ENCODE measurements at places on chromosomes 11 and 22.

GRCh38 chr11:84476581-84476980, 1150.6 kb downstream of the DLG2 start:
- DNase-seq, result no peak

DNA sequence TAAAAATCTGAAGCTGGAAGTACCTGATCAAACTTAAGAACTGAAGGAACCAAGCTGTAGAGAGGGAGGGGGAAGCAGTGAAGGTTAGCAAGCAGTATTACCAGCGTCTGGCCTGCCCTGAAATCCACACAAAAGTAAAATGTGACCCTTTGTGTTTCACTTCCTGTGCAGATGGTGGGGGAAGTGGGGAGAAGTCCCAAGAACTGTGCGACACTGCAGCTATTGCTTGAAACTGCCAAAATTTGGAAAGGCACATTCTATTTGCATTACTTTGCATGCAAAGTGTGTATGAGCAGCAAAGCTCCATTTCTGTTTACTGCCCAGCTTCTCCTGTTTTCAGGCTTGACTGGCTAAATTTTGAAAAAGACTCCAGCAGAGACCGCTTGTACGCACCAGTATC, 72.1 kb upstream of the BMAL1 start:
- no peak for DNase-seq

DNA sequence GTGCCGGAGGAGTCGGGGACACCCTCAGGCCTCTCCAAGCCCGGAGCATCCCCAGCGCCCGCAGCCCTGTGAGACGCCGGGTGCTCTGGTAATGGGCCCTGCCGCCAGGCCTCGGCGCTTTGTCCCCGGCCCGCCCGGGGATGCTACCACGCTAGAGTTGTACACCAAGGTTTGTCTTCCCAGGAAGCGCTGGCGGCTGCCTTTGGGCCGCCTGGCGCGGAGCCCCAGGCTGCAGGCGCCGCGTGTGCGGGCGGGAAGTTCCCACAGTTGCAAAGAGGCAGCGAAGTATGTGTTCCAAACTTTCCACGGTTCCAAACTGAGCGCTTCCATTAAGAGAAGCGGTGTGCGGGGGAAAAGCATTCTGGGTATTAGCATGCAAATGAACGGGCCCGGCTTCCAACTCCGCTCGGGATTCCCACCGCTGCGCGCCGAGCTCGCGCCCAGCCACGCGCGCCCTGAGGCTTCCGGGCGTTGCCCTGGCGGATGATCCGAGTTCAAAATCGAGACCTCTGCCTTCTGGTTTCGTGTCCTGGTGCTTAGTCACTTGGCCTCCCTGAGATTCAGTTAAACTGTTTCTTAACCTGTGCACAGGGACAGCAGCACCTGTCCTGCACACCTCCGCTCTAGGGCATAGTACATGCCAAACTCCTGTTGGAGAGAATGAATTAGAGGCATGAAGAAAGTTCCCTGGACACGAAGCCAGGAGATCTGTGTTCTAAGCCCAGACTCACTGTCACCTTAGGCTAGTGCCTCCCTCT, 1.3 kb upstream of the PATZ1 start:
- peak; percentile 59 for DNase-seq

DNA sequence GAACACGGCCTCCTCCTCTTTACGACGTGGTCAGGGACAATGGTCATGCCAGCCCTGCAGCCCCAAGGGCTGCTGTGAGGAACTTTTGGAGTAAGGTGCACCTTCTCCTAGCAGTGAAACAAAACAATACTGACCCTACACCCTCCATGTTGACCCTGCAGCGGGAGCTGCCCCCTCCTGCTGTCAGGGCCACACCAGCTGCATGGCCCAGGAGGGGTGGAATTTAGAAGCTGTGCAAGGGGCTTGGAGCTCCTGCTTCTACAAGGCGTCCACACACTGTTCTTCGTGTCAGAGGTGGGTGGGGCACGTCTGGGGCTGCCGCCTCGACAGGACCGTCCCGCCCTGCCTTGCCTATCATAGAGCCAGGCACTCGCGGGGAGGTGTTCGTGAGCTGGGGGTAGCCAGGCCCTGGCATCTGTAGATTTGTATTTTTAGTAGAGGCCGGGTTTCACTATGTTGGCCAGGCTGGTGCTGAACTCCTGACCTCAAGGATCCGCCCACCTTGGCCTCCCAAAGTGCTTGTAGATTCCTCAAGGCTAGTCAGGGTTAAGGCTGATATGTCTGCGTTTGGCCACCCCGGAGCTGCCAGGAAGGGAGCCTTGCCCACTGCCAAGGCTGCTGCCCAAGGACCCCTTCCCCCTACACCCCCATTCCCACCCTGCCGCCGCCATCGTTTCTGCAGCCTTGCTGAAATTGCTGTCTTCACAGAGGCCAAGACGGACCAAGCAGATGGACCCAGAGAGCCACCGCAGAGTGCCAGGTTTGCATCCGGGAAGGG, 15.9 kb downstream of the INCENP start:
- no peak for DNase-seq

GRCh38 chr11:46886211-46886610, 32.1 kb downstream of the LRP4 start:
- no peak for DNase-seq

GRCh38 chr11:19242179-19242932, 1.6 kb upstream of the E2F8 start:
- DNase-seq, result peak; percentile 8

- no peak for DNase-seq
Measured at GRCh38 chr11:126160345-126161022, 51.0 kb downstream of the RPUSD4 start.

- no peak for DNase-seq
Measured at GRCh38 chr11:47431356-47432083, 5.3 kb upstream of the PSMC3 start.

- DNase-seq, result no peak
Measured at GRCh38 chr11:5541427-5541826, 6.9 kb downstream of the OR52H1 start.

DNA sequence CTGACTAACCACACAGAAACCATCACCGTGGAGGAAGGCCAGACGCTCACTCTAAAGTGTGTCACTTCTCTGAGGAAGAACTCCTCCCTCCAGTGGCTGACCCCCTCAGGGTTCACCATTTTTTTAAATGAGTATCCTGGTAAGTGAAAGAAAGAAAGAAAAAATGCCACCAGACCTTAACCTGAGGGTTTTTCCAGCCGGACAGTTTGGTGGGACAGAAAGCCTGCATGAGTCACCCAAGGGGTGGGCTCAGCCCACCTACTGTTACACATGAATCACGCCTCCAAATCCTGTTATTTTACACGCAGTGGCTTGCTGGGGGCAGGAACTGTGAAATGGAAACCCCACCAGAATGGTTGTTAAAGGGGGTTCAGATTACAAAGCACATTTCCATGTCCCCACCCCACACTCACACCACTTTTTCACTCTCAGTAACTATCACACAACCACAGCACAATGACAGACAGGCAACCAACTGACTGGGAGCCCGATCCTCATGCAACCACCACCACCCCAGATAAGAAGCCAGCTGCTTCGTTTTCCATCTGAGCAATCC, 11.9 kb downstream of the CRTAM start:
- no peak for DNase-seq

DNA sequence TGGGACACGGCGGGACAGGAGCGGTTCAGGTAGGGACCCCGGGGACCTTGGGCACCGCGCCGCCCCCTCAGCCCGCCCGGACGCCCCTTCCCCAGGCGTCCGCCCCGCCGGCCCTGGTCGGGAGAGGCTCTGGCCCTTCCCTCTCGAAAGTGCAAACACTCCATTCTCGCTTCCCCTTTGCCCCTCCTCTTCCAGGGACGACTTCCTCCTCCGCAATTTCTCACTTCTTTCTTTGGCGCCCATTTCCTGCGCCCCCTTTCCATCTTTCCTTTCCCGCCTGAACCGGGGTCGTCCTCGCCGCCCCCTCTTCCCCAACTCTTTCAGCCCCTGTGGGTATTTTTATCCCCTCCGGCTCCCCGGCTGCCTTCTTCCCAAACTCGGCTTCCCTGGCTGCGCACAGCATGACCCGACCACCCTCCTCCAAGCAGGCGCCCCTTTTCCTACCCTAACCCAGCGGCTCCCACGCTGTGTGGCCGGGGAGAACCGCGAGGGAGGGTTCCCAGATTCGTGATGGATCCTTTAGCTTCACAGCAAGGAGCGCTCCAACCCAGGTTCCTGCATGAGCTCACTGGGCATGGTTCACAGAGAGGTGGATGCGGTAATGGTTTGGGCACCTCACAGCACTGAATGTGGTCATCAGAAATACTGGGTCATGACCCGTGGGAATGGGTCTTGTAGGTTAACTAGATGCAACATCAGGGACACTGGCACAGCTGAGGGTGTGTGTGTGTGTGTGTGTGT, 689 bp downstream of the RAB39A start:
- no peak for DNase-seq

- DNase-seq, result no peak
Measured at GRCh38 chr22:47171441-47172221, 409.2 kb downstream of the TBC1D22A start.

- DNase-seq, result no peak
Measured at GRCh38 chr22:35409783-35410662, 10.1 kb downstream of the MCM5 start.

GRCh38 chr11:6968816-6969215, 42.6 kb downstream of the ZNF215 start:
- DNase-seq, result no peak

DNA sequence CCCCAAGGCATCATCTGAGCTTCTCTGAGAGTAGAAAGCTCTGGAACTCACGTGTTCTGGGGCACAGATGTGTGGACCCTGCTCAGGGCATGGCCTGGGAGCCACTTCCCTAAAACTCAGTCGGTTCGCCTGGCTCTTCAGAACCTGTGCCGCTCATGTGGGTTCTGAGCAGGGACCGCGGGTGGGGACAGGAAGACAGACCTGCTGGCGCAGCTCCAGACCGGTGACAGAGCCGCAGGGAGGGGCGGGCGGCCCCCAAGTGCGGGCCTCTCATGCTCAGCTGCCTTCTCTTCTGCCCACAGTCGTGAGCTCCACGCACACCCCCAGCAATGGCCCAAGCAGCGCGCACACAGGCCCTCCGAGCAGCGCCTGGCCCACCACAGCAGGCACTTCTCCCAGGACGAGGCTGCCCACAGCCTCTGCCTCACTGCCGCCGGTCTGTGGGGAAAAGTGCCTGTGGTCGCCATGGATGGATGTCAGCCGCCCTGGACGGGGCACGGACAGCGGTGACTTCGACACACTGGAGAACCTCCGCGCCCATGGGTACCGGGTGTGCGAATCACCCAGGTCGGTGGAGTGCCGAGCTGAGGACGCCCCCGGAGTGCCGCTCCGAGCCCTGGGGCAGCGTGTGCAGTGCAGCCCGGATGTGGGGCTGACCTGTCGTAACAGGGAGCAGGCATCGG, 24.2 kb downstream of the MUC5AC start:
- peak; percentile 8 for DNase-seq

- no peak for DNase-seq
Measured at GRCh38 chr11:80815752-80816453, 1375.1 kb upstream of the TENM4 start.

GRCh38 chr11:46894961-46895360, 23.4 kb downstream of the LRP4 start:
- DNase-seq, result no peak

GRCh38 chr11:2738551-2739431, 39.0 kb upstream of the KCNQ1OT1 start:
- DNase-seq, result no peak

DNA sequence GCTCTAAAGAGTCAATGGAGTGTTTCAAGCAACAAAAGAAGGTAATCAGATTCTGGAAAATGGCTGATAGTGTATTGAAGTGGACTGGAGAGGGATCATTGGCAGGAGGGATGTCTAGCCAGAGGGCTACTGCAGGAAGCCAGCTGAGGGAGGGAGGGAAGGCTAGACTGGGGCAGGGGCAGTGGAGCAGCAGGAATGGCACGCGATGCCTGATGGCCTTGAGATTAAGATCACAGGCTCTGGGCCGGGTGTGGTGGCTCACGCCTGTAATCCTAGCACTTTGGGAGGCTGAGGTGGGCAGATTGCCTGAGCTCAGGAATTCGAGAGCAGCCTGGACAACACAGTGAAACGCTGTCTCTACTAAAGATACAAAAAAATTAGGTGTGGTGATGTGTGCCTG, 47.5 kb upstream of the PRDM11 start:
- no peak for DNase-seq

GRCh38 chr11:119028346-119029068, 2.2 kb downstream of the SLC37A4 start:
- no peak for DNase-seq

GRCh38 chr11:76209973-76210930, 4.0 kb upstream of the WNT11 start:
- no peak for DNase-seq

GRCh38 chr11:66070604-66071380, 720 bp downstream of the PACS1 start:
- no peak for DNase-seq

GRCh38 chr11:82507288-82507687, 226.4 kb downstream of the FAM181B start:
- DNase-seq, result no peak

GRCh38 chr22:45608763-45609180, 62.9 kb upstream of the ATXN10 start:
- DNase-seq, result no peak

GRCh38 chr11:63814383-63814736, 1.1 kb downstream of the SPINDOC start:
- no peak for DNase-seq

DNA sequence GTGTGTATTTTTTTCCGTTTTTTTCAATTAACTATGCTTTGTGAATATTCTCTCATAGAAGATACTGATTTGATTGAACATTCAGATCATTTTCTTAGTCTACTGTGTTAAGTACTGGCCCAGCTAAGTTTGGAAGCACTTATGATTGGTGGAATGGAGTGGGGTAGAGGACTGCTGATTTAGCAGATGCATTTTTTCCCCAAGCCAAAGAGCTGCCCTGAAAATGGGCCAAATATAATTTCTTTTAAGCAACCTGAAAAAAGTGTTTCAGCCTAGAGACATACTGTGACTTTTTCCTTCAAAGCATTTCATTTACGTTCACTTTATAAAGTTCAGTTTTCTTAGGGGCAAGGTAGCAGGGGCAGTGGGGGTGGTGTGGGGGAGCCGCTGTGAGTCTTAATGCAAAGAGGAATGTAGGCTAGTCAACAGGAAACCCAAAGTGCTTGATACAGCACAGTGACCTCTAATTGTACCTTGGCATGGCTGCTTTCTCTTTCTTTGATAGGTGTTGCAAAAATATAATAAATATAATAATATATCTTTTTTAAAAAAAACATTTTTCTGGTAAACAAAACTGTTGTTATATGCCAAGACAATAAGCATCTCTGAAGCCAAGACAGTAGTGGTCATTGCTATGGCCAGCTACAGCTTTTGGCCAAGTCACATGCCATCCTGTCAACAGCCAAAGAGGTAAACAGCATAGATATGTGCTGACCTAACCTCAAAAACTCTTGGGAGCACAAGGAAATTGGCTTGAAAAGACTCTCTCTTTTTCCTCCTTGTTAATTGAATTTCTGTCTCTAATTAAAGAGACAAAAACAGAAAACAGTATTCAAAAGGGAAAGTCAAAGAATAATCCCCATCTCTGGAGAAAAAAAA, 58.8 kb downstream of the LIF start:
- no peak for DNase-seq

Measured in stimulated activated CD4-positive, alpha-beta T cell treated with anti-CD3 and anti-CD28 coated beads, Interleukin-12 subunit alpha, Interleukin-12 subunit beta, amount 100 ng/mL, for 4 hours (primary cell).